Activated T-helper 1 cell treated with anti-CD3 and anti-CD28 coated beads, Interleukin-2, amount 50 U/mL, for 16 hours (primary cell): ENCODE measurements at places on chromosomes 2 and 18.

DNA sequence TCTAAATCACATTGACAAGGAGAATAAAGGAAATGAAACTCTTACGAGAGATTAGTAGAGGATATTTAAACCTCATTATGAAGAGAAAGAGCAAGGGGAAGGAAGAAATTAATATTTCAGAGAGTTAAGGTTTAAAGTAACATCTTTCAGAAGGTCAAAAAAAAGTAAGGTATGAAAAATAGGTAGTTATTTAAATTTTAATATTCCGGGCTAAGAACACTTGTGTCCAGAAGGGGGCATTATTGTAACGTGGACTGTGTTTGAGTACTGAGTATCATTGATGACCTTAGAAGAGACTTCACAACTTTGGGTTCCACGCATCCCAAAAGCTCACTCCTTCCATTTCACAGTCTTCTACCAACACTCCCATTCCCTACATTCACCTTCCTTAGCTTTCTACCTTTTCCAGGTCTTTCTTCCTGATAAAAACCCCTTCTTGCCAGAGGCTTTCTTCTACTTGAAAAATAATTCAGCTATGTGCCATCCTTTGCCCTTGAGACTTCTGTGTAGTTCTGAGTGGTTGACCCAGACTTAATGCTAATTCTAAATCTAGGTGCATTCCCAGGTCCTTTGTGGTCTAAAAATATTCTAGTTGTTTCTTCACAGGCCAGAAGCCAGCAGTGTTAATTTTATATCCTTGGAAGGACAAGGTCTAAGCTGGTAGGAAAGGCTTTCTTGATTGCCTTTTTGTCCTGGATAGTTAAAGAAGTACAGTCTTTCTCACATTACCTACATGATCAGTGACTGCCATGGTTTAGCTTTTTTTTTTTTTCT is 16.5 kb downstream of the DYNC1I2 start:
- no peak for DNase-seq

GRCh38 chr18:79334496-79335233 is 61.1 kb upstream of the NFATC1 start:
- DNase-seq, result no peak

DNA sequence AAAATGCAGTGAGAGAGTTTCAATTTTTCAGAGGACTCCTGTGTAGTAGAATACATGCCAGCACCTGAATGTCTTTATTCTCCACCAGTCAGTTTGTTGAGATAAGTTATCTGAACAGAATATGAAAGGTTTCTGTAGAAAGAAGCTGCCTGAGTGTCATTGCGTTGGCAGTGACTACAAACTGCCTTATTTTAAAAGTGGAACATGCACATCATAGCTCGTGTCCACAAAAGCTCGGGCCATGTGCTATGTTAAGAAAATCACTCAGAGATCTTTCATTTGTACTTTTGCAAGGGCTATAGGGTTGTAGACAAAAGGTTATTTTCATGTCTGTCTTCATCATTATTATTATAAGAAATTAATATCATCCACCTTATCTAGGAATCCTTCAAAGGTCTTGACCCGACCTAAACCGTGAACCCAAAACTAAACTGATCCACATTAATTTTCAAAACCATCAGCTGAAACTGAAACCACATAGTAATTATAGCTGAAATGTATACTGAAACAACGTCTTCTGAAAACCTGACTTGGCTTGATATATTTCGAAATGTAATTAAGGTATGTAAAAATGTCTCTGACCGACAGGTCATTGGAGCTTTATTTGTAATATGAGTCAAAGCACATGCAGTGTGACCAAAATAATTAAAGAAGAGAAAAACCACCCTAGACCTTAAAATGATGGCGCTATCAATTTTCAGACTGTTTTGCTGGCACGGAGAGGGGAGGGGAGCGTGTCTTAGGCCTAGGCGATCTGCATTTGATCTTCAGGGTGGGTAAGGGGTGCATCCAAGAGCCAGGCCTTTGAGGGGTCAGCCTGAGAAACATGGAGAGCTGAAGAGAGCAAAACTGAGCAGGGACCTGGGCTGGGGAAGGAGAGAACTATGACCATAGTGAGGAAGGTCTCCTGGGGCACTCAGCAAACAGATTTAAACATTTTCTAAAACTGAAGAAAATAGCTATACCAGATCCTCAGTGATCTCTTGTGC is 232.1 kb downstream of the SOX11 start:
- DNase-seq, result no peak

GRCh38 chr2:71933467-71934319 is 214.0 kb downstream of the CYP26B1 start:
- no peak for DNase-seq

DNA sequence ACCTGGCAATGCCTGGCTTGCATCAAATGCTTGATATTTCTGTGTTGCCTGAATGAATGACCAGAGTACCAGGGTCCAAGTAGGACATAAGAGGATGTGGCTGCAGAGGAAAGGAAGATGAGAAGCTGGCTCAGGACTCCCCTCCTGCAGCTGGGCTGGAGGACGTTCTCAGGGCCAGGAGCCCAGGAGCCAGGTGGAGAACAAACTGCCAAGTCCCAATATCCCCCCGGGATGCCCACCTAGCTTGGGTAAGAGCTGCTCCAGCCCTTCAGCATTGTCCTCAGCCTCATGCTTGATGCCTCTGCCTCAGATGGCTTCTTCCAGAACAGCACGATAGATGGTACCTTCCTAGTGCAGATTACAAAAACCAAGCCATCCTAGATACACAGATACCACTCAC is 8.6 kb upstream of the ATP6V1B1 start:
- DNase-seq, result no peak

DNA sequence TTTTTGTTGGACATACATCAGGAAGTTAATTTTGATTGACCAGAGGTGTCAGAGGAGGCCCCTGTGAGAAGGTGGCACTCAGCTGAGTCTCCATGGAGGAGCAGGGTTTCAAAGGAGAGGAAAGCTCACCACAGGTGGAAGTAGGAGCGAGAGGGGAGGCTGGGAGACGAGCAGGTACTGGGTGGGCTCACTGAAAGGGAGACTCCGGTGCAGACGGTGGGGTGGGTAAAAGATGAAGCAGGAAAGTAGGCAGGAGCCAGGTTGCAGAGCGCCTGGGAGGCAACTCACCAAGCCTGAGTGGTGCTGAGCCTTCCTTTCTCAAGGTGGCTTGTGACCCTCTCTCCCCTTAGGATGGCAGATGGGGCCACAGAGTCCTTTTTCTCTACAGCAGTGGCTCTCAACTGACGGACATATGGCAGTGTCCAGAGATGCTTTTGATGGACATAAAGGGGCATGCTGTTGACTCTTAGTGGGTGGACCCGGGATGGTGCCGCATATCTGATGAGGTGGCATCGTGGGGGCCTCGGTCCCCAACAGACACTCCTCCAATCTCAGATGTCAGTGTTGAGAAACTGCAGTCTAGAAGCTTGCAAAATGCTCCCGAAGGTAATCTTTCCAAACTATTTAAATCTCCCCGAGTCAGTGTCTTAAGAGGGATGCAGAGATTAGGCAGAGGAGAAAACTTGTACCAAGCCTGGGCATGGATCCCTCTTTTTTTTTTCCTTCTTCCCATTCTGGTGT is 64.0 kb downstream of the LPIN1 start:
- no peak for DNase-seq

DNA sequence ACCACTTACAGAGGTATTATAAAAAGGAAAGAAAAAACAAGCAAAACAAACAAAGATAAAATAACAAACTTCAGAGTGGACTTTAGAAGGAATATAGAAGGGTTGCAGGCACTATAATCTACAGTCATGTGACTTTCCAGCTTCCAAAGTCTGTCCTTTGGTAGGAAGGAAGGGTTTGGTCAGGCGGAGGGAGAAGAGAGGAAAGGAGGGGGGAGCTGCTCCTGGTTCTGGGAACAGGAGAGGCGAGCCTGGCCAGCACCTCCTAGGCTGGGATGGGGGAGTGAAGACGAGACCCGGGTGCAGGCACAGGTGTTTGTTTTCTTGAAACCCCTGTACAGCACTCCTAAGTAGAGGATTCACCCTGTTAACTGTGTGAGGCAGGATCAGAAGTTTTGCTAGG is 53.8 kb upstream of the GATA6 start:
- DNase-seq, result no peak

DNA sequence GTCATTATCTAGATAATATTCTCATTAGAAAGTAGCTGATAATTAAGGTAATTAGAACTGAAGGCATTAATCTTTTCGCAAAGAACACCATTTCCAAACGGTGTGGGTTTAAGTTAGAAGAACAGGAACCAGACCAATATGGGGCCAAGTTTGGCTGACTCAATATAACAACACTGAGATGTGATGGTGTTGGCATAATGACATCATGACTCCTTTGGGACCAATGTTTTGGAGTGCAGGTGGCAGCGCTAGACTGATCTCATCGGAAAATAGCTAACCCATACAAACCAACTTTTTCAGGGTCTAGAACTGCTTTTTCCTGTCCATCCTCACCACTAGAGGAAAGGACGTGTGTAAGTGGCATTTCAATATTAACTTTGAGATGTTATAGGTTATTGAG is 1171.7 kb upstream of the ZEB2 start:
- DNase-seq, result no peak

DNA sequence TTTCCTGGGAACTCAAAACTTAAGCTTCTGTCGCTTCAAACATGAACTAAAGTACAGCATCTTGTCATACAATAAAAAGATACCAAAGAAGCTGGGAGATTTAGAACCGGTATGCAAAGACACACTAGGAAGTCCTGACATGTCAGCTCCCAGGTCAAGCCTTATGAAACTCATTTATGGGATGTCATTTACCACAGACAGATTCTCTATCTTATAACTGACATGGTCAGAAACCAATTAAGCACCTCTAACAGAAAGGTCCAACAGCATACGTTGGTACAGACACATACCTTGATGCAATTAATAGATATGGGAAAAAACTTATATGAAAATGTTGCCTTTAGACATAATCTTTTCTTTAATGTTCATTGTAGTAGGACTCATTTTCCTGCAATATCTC is 169.0 kb downstream of the SRBD1 start:
- no peak for DNase-seq

- no peak for DNase-seq
These were observed 1988.8 kb upstream of the PIK3C3 start for GRCh38 chr18:39966275-39966674.

DNA sequence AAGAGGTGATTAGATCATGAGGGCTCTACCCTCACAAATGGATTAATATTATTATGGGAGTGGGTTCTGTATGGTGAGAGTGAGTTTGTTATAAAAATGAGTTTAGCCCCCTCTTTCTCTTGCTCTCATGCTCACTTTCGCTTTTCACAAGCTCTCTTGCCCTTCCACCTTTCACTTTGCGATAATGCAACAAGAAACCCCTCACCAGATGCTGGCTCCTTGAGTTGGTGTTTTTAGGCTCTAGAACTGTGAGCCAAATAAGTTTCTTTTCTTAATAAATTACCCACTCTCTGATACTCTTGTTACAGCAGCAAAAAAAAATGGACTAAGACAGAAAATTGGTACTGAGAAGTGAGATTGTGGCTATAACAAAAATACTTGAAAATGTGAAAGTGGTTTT is 106.5 kb downstream of the EHBP1 start:
- no peak for DNase-seq

DNA sequence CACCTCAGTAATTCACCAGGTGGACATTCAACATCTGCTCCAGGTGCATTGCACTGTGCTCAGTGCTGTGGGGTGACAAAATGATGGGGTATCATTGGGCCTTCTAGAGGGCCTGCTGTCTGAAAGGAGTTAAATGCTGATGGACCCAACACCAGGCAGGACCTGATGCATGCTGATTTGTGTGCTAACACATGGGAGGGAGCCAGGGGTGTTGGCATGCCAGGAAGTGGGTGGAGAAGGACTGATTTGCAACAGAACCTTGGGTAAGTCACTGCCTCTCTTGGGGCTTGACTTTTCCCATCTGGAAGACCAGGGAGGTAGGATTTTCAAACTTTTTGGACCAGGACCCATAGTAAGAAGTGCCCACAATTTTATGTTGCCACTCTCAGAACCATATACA is 57.9 kb upstream of the CXCR4 start:
- DNase-seq, result no peak

GRCh38 chr2:28664120-28664842 is 87.3 kb upstream of the PPP1CB start:
- DNase-seq, result no peak

- no peak for DNase-seq
These were observed 210.4 kb downstream of the METTL4 start for GRCh38 chr18:2360861-2361260.

- no peak for DNase-seq
These were observed 69.5 kb downstream of the KYNU start for GRCh38 chr2:142946941-142947340.

DNA sequence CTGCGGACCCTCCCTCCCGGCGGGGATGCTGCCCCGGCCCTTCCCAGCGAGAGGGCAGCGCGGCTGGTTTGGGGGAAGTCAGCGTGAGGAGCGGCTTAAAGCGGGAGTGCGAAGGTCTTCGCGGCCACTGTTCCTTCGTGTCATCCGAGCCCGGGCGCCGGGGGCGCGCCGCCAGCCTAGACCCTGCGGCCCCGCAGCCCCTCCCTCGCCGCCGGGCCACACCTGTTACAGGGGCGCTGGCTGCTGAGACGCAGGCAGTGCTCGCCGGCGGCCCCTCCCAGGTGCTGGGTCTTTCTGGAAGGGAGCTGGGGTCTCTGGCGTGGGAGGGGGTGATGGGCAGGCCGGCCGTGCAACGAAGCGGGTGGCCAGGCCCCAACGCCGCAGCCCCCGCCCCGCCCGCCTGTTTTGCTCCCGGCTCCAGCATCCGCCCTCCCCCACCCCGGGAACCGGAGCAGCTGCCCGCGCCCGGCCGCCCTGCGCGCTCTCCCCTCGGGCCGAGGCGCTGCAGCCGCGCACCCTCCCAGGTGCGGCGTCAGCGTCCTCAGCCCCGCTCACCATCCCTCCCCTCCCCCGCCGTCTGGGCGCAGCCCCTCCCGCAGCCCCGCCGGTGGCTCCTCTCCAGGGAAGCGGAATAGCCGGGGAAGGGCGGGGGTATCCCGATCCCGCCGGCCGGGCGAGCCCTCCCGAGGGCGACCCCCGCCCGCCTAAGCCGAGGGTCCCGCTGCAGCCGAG is 727 bp downstream of the KIF1A start:
- DNase-seq, result no peak

GRCh38 chr2:192208848-192209247 is 14.1 kb upstream of the TMEFF2 start:
- no peak for DNase-seq

- DNase-seq, result no peak
These were observed 62.6 kb downstream of the EIF5B start for GRCh38 chr2:99399795-99400194.

GRCh38 chr18:72086421-72086820 is 457.7 kb downstream of the CBLN2 start:
- no peak for DNase-seq

GRCh38 chr18:75139226-75139911 is 69.6 kb downstream of the PTGR3 start:
- no peak for DNase-seq

DNA sequence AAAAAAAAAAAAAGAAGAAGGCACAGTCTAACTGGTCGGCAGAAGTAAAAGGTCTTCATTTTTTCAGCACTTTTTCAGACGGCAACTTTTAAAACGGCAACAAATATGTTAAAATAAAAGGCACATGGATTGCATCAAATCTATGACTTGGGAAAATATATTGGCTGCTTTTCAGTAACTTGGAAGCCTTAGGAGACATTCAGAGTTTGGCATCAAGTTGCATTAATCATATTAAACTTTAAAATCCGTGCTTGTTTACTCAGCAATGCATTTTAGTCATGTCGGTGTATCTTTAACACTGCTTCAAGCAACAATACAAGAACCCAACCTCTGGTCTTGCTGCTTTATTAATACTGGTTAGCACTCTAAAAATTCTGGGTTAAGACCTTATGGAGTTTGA is 111.1 kb downstream of the MEP1B start:
- DNase-seq, result no peak

GRCh38 chr2:985317-985898 is 34.8 kb downstream of the SNTG2 start:
- no peak for DNase-seq
